ENCODE measurements at places on chromosomes 2 and 18.

GRCh38 chr18:6557057-6557769 is 142.5 kb upstream of the L3MBTL4 start:
- no peak for DNase-seq

- no peak for DNase-seq
Observed at GRCh38 chr2:23698116-23698693, 228.7 kb downstream of the ATAD2B start.

GRCh38 chr2:223050900-223051504 is 988 bp upstream of the KCNE4 start:
- DNase-seq: no peak

DNA sequence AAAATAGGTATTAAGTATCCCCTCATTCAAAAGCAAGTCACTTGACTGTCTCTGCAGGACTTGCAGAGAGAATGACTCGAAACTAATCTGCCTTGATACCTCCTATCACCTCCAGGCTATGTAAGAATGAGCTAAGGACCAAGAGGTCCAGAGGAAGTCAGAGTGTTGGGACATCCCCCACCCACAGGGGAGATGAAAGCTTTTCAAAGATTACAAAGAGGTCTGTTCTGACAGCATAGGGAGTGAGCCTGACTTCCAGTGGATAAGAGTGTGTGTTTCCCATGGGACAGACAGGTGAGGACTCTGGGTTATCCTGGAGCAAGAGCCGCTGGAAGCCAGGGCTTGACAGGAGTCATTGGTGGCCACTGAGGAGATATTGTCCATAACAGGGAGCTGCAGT is 85.0 kb upstream of the TACR1 start:
- no peak for DNase-seq

- DNase-seq: no peak
Observed at GRCh38 chr2:30803281-30803680, 4.0 kb downstream of the CAPN13 start.

DNA sequence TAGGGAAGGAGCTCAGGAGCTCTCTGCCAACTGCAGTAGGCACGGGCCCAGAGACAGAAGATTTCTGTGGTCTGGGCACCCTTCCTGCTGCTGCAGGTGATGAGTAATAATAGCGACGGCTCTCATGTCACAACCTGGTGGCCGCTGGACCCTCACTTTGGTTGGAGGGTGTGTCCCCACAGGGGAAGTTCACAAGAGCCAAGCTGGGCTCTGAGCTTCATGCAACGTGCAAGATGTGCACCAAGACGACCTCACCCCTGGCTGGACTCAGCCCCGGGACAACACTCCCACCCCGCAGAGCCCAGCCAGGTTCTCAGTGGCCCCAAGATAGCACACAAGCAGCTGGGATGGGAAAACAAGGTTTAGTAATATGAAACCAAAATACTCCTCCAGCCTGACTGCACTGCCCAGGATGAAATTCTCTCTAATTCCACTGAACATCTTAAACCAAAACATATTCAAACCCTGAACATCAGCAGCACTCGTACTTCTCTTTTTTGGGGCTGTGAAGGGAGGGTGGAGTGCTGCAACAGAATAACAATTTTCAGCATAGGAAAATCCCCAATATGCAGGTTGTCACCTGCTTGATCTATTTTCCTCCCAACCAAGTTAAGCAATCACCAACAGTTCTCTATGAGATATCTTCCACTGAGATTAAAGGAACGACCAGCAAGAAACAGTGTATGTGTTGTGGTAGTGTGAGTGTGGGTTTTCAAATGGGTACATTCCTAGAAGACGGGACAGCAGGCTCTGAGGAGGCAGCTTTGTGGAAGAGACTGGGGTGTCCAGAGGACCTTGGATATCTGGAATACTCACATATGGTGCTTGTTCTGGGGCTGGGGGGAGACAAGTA is 26.5 kb downstream of the BCL2 start:
- DNase-seq: no peak

GRCh38 chr2:43344868-43345373 is 118.5 kb upstream of the ZFP36L2 start:
- DNase-seq: no peak

- DNase-seq: no peak
Observed at GRCh38 chr2:170680172-170680941, 34.8 kb upstream of the SP5 start.

DNA sequence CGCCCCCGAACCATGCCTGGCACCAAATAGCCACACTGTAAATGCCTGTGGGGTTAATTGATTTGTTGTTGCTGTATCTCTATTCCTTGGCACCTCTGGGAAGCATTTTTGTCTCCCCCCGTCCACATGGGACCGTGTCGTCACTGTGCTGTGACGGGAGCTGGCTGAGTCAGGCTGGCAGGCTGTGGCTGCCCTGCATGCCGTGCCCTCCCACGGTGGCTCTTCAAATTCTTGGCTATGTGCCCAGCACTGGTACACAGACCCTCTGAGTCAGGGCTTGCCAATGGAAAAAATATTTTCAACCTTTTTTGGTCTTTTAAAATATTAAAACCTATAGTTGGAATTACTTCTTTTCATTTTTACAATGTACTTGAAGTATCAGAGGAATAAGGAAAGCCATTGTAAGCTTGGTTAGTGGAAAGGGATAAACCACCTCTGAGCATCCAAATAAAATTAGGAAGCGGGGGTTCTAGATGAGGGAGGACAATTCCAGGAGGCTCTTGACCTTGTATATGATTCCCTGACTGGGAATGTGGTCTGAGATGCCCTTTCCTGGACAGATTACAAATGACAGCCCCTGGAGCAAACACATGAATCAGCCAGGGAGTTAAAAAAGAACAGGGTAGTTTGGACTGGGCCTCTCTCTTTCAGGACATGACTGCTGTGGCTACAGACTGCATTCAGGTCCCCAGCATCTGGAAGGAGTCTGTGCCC is 59.4 kb downstream of the DGKD start:
- no peak for DNase-seq

DNA sequence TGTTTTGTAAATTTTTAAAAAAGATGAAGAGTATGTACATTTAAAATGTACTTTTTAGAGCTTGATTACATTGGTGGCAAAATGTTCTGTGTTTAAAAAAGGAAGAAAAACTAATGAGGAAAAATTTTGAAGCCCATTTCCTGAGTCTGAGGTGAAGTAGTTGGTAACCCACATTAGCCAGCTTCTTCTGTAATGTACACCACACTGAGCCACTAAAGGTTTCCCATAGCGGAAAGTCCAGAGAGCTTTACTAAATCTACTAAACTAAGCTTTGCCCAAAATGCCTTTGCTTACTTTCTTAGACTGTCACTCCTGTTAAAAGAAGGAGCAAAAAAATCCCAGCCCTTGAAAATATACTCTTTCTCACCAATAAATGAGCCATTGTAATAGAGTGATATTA is 804.8 kb upstream of the ZEB2 start:
- no peak for DNase-seq

GRCh38 chr2:43731211-43731610 is 42.6 kb upstream of the DYNC2LI1 start:
- DNase-seq: no peak

DNA sequence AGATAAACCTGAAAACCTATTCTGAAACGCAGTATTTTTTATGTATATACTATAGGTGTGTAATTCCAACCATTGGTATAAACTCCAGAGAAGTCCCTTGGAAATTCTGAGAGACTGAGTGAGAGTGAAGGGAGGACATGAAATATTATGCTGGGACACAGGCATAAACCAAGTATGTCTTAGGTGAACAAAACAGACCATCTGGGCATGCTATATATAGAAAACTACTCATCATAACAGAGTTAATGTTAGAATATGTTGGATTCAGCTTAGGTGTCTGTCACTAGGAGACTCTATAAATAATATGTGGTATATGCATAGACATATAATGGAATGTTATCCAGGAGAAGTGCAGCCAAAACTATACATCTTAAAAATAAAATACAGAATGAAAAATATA is 282.6 kb downstream of the LRP1B start:
- no peak for DNase-seq

DNA sequence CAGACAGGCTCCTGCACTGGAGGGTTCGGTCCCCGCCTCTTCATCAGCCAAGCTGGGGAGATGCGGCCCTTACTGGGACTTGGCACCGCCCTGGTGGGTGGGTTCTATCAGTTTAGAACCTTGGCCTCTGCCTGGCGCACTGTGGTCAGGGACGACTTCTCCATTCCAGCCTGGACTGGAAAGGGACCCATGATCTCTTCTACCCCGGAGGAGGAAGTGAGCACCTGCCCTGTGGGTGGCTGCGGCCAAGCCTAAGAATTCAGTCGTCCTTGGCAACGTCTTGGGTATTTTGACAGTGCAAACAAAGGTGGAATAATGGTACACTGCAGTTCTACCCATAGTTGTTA is 106.9 kb upstream of the CD302 start:
- no peak for DNase-seq

GRCh38 chr18:58026395-58026794 is 17.6 kb upstream of the NEDD4L start:
- no peak for DNase-seq

DNA sequence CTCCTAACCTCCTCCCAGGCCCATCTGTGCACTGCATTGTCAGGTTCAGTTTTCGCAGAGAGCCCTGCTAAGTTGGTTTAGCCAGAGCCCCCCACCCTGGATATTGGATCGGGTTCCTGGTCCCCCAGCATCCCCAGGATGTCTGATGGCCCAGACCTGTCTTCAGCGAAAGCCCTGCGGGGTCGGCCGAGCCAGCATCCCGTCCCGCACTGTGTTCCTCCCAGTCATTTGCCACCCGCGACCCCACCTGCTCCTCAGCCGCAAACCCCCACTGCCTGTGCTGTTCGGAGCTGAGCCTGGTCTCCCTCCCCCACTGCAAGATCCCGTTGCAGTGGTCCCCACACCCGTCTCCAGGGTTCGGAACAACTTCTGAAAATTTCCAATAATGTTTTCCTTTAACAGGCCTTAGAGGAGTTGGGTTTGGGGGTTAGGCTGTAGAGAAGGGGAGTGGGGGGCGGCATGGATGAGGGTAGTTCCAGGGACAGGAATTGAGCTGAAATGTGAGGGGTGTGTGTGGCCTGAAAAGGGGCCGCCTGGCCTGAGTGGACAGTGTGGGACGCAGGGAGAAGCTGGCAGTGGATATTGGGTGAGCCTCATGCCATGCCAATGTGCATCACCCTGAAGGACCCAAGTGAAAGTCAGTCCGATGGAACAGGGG is 1.6 kb upstream of the COPS9 start:
- DNase-seq: no peak

GRCh38 chr2:20150806-20151571 is 73.9 kb downstream of the SDC1 start:
- DNase-seq: no peak

DNA sequence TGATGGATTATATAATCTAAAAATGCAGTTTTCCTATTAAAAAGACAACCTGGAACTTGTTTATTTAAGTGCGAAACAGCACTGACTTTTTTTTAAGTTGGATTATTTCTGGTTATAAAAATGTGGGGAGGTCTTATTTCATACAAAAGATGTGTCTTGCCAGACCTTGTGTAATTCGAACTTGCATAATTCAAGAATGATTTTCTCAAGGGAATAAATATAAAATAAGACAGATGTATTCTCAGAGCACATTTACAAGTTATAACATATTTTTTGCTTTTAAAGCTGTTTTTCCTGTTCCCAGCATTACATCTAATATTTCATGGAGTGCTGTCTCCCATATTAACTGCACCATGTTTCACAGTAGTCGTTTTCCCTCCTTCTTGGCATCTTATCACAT is 263.1 kb downstream of the CDH20 start:
- no peak for DNase-seq

GRCh38 chr18:57705011-57705410 is 83.4 kb upstream of the NARS1 start:
- DNase-seq: no peak

GRCh38 chr2:215724146-215724545 is 288.3 kb upstream of the FN1 start:
- DNase-seq: no peak

DNA sequence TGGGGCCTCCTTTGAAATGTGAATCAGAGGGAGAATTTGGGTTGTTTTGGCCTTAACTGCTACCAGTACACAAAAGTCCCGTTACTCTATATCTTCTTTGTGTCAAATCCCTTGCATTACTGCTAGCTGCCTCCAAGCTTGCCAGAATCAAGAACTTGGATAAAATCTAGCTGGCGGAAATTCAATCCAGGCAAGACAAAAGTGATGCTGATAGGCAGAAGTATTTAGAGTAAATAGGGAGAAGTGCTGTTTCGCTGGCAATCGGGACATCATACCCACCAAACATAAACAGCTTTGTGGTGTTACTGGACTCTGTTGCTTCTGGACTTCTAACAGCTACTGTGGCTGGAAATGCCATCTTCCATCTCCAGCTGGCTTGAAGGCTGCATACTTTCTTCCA is 2.5 kb downstream of the IFIH1 start:
- DNase-seq: no peak

GRCh38 chr18:33757037-33757436 is 179.0 kb downstream of the ASXL3 start:
- no peak for DNase-seq

GRCh38 chr18:21230436-21230835 is 11.6 kb upstream of the GREB1L start:
- DNase-seq: no peak

- DNase-seq: no peak
Observed at GRCh38 chr18:68418226-68418868, 296.6 kb downstream of the TMX3 start.

DNA sequence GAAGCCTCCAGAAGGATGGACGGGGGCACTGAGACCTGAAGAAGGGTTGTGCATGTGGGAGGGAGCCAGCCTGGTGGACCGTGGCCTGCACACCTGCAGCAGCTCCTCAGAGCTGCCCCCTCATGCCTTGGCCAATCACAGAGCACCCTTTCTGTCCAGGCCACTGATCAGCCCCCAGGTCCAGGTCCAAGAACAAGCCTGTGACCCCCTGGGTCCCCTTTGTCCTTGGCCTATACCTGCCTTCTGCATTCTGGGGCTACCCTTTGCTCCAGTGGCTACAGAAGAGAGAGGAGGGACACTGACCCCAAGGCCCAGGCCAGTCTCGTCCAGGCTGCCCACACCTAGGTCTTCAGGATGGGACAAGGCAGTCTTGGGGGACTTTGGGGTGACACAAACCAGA is 62.2 kb downstream of the AGAP1 start:
- no peak for DNase-seq

DNA sequence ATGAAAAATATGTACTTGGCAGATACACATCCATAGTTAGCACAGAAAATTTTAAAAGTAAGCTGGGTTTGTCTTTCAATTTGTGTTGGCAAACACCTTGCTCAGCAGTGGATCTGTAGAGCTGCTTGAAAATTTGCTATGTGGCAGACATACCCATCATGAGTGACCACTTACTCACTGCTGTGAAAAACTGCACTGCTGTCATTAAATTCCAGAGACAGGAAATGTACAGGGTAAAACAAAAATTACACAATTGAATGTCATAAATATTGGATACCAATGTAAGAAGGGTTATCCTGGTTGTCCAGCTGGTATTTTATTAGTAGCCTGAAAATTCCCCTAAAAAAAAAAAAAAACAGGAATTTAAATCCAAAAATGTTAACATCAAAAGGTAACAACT is 24.5 kb downstream of the NIF3L1 start:
- DNase-seq: no peak

DNA sequence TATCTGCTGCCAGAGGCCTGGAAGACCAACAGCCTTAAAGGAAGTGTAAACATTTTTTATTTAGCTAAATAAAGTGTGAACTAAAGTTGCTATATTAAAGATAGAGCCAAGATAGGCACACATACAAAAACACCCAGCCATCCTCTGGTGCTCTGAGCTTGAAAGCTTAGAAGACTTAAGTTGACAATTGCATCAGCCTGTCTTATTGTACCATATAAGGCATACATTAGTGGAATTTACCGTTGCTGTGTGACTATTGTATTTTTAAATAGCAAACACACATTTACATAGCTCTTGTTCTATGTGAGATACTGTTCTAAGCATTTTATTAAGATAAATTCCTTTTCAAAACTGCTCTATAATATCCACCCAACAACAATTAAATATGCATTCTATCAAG is 736.6 kb upstream of the ZEB2 start:
- DNase-seq: no peak

Measured in stimulated activated CD4-positive, alpha-beta T cell treated with anti-CD3 and anti-CD28 coated beads, Interleukin-1b, Interleukin-23, amount 100 ng/mL, for 1 hour (primary cell).